ENCODE measurements at places on chromosomes 7 and 10. TPM values are rescaled to one million over a fixed set of nuclear protein-coding genes. Genes with fewer than 3 reads are reported as not detected.

Gene ZNF398
- total RNA-seq: 9.6 TPM

DNA sequence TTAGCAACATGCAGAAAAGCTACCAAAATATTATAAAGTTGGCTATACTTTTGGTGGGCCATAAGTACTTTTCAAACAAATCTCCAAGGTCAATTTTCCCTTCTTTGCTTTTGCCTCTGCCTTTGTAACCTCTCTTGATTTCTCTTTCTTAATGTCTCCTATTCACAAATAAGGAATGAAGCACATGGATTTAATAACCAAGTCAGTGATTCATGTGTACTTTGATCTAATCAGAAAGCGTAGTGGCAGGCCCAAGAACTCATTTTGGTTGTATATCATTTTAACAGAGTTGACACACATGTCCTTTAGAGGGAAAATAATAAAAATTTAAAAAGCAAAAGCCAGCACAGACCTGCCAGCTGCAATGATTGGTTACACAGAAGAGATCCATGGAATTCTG, 93.7 kb downstream of the FZD1 start:
- DNase-seq: no peak

GRCh38 chr7:44698046-44698580, 50.5 kb upstream of the ZMIZ2 start:
- DNase-seq: no peak

GRCh38 chr7:153835103-153835502, 217.1 kb upstream of the DPP6 start:
- DNase-seq: no peak

DNA sequence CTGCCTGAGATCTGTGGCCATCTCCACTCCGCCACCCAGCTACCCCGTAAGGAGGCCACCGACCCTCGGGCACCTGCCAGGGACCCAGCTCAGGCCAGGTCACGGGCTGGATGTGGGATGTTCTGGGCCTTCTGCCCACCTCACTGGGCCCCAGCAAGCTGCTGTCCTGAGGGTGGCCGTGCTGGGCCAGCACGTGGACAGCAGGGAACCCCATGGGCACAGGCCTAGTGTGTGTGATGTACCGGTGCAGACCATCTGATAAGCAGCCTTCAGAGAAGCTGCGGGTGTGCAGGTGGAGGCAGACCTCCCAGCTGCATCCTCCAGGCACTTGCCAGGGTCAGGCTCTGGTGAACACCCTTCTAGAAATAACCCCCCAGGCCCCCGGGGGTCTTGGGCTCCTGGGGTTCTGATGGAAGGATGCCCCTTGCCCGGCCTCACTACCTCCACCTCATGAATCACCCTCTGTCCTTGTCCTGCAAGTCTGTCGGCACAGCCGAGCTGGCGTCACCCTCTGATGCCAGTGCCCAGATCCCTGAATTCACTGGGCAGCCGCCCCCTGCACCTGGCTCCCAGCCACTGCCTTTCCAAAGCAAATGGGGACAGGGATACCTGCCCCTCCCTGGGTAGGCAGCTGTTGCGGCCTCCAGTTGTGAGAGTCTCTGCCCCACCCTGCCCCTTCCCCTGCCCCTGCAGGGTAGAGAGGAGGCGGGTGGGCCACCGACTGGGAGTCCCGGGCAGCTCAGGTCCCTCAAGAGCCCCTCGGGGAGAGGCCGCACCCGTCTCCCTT, 139.8 kb downstream of the FAM53B start:
- DNase-seq: no peak

DNA sequence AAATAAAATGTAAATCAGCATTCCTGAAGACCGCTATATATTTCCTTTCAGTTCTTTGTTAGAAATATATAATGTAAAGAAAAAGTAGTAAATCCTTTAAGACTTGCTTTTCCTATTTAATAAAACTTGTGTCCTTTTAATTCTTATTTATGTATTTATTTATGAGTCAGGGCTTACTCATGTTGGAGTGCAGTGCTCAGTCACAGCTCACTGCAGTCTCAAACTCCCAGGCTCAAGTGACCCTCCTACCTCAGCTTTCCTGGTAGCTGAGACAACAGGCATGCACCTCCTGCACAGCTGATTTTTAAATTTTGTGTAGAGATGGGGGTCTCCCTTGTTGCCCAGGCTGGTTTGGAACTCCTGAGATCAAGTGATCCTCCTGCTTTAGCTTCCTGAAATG, 724.5 kb downstream of the ANKRD7 start:
- DNase-seq: no peak

Gene SERPINE1
- 0.07 TPM for total RNA-seq

Measured in activated CD4-positive, alpha-beta T cell treated with anti-CD3 and anti-CD28 coated beads for 36 hours (primary cell).